ENCODE measurements at places on chromosomes 13 and 19. TPM values are rescaled to one million over a fixed set of nuclear protein-coding genes. Genes with fewer than 3 reads are reported as not detected.

DNA sequence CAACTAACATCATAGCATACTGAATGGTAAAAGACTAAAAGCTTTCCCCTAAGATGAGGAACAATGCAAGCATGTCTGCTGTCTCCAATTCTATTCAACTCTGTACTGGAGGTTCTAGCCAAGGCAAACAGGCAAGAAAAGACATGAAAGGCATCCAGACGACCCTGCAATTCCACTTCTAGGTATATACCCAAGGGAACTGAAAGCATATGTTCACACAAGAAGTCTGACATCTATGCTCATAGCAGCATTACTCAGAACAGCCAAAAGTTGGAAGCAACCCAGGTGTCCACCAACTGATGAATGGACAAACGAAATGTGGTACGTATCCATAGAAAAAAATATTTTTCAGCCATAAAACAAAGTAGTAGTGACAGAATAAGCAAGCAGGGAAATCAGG is 39.1 kb downstream of the PEPD start:
- DNase-seq = no peak

Gene TCF3
- 38.3 TPM for total RNA-seq

- no peak for DNase-seq
Measured at GRCh38 chr13:85367887-85368286, 431.3 kb downstream of the SLITRK6 start.

- DNase-seq = peak; percentile 63
Measured at GRCh38 chr13:111278258-111278657, 42.2 kb upstream of the TEX29 start.

DNA sequence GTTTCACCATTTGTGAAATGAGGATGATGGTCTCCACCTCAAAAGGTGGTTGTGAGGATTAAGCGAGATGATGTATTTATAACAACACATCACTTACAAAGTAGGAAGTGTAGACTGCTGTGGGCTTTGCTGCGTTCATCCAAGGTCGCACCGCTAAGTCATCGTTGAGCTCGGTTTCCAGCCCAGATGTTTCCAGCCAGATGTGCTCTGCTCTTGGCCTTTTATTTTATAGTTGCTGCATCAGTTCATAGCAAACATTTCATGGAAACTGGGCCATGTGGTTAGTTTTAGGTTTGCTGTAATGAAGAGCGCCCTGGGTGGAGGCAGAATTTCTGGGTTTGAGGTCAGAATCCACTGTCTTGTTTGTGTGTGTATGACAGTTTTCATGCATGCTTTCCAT is 76.5 kb upstream of the RNF113B start:
- no peak for DNase-seq

- DNase-seq = no peak
Measured at GRCh38 chr13:33723365-33723764, 94.6 kb upstream of the RFC3 start.

Gene SYDE1
- total RNA-seq = 4.5 TPM

Gene SHISA2
- total RNA-seq = 2.8 TPM

Gene TMC4
- total RNA-seq = not detected

DNA sequence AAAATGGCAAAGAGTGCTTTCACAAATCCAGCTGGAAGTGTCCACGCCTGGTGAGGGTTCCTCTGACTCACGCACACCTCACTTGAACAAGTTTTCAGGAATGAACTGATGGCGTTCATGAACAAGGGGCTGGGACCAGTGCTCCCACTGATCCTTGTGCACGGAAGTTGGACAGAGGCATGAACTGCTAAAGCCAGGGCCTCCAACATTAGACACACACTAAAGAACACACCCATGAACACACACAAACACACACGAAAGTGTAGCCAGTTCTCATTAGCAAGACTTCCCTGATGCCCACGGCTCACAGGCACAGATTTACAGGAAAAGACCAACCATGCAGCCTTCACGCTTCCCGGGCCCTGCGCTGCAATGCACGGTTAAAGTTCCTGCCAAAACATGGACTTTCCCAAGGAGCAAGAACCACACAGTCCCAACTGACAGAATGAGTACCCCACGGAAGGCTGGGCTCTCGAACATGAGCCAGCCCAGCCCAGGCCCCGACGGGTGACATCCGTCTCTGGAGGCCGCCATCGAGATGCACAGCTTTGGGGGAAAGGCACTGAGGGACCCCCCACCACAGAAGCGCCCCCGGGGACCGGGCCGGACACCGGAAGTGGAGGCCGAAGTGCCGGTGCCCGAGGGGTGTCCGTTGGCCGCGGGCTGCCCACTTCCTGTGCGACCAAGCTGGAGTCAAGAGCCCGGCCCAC is 808 bp downstream of the DNMT1 start:
- no peak for DNase-seq

- no peak for DNase-seq
Measured at GRCh38 chr19:8192221-8192820, 16.8 kb upstream of the CERS4 start.

DNA sequence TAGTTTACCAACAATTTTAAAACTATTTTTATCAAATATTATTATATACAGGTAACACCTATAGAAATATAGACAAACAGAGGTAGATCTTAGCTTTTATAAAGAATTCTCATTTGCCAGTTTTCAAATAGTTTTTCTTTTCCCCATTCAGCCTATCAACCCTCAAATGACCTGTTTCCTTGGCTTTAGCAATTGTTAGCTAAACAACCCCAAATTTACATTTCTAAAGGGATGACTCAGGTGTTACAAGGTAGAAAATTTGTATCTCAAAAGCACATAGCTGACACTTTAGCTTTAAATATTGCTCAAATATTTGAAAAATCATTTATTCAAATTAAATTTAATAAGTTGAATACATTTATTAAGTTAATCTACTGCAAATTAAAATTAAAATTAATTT is 1207.2 kb downstream of the SLITRK1 start:
- no peak for DNase-seq

GRCh38 chr13:88074794-88075510 is 403.8 kb downstream of the SLITRK5 start:
- DNase-seq = peak; percentile 32

- no peak for DNase-seq
Measured at GRCh38 chr19:50553134-50553703, 15.0 kb downstream of the LRRC4B start.

- no peak for DNase-seq
Measured at GRCh38 chr13:96415831-96416385, 326.0 kb downstream of the HS6ST3 start.

Gene RXFP2
- 0.42 TPM for total RNA-seq

DNA sequence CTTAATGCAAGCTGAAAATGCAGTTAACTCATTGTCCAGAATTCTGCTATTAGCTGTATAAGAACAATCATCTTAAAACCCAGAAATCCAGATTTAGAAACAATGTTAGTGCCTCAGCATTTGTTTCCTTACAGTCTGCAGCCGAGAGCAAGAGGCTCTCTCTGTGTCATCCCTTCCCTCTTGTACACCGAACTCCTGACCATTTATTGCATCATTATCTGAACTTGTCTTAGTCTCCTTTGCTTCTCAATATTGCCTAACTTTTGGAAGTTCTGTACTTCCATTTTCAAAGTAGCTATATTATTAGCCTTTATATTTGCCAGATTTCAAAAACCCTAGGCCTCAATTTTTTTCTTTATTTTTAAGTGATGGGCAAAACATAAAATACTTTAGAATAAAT is 27.1 kb downstream of the RNASEH2B start:
- no peak for DNase-seq

DNA sequence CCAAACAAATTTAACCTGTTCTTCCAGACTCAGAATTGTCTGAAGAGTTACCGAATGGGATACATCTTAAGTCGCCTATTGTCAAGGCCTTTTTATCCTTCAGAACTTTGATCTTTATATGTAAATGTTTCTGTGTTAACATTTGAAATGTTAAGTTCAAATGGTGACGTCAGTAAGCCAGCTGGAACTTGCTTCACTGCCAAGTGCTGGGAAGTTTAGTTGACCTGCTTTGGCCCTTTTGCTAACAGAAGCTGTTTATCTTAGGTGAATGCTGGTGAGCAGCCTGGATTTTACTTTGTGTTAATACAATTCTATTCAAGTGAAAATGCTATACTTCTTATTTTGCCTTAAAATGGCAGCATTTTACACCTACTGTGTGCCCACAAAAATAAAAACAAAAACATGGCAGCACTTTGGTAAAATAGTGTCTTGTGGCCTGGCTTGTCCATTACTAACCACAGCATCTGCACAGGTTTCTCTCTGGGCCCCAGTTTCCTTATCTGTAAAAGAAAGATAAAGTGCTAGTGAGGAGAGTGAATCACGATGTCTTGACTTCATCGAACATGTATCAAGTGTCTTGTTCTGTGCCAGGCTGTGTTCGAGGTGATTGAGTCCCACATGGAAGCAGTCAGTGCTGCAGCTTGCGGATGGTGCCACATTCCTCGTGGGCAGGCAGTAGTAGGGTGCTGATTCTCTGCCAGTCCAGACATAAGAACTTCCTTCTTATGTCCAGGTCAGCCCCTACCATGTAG is 2.2 kb downstream of the NAXD start:
- DNase-seq = no peak

- DNase-seq = peak; percentile 12
Measured at GRCh38 chr13:98143157-98143553, 261 bp downstream of the FARP1 start.

Gene C19orf25
- total RNA-seq = 18.7 TPM

DNA sequence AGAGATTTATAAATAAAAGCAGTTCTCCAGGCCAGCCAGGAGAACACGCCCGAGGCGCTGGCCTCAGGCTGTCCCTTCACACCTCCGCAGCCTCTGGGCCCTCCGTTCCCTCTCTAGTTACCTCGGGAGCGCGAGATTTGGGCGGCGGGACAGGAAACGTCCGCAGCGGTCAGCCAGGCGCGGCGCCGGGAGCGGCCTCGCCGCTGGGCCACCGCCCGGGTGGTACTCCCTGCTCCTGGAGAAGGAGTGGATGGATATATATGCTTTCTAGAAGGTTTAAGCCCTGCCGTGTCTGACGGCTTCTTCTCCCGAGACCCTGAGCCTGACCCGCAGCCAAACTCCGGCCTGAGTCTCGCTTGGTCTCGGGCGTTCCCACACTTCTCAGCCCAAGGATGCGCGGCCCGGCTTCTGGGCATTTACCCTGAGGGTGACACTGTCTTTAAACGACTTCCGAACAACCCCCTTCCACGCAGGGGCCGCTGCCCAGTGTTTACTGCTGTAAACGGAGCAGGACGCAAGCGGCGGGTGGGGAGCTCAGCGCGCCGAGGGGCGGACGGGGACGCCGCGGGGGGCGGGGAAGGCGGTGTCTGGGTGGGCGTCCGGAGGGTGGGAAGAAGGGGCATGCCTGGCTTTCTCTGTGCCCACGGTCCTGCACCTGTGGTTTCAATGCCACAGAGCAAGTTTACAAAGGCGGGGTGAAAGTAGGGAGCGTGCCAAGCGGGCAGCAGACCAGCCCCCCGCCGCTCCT is 2.0 kb upstream of the ZIC2 start:
- DNase-seq = no peak

Gene THSD8
- total RNA-seq = not detected

DNA sequence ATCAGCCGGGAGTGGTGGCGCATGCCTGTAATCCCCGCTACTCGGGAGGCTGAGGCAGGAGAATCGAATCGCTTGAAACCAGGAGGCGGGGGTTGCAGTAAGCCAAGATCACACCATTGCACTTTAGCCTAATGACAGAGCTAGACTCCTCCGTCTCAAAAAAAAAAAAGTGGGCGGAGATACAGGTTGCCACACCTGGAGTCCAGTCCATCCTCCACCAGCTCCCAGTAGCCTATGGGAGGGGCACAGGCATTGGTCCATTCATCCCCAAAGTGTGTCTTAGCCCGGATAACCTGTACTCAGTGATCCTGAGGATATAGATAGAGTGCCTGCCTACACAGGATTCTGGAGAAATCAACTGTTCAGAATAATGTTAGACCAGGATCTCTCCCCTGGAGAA is 3.4 kb upstream of the DOT1L start:
- no peak for DNase-seq

- DNase-seq = no peak
Measured at GRCh38 chr13:27020415-27020814, 151.2 kb downstream of the USP12 start.

- DNase-seq = peak; percentile 62
Measured at GRCh38 chr13:102700088-102701031, 5.5 kb upstream of the METTL21C start.

DNA sequence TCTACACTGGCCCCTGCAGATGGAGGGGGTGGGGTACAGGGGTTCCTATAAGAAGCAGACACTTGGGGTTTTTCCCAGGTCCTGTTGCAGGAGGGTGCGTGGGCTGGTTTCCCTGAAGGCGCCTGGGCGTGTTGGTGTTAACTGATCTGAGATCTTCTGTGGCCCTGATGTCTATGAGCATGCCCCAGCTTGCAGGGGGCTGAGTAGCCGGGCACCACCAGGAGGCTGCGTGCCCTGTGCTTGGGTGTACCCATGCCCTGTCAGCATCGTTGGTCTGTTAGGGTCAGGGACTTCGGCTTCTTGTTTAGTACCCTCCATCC is 45.3 kb downstream of the CAPN12 start:
- DNase-seq = no peak

GRCh38 chr19:31231237-31231636 is 118.0 kb downstream of the TSHZ3 start:
- no peak for DNase-seq

Gene MTUS2
- 1.6 TPM for total RNA-seq

DNA sequence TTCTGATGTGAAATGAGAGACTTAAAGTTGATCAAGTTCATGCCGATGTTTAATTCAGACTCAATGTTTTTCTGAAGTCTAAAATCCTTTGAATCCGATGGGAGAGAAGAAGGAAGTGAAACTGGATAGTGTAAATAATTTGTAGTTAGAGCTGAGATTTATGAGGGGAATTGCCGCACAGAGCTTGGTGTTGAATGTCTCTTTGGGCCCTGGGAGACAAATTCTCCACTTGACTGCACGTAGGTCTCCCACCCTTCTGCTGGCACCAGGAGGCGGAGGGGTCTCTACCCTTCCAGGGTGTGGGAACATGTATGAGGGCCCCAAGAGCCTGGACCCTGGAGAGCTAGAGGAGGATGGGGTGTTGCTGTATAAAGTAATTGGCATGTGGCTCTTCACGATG is 140.8 kb upstream of the SERP2 start:
- DNase-seq = no peak

Gene FLT1
- total RNA-seq = 29.0 TPM

Gene LYL1
- total RNA-seq = 5.0 TPM

Gene FGF21
- not detected for total RNA-seq

Gene MYADM
- 5.4 TPM for total RNA-seq

DNA sequence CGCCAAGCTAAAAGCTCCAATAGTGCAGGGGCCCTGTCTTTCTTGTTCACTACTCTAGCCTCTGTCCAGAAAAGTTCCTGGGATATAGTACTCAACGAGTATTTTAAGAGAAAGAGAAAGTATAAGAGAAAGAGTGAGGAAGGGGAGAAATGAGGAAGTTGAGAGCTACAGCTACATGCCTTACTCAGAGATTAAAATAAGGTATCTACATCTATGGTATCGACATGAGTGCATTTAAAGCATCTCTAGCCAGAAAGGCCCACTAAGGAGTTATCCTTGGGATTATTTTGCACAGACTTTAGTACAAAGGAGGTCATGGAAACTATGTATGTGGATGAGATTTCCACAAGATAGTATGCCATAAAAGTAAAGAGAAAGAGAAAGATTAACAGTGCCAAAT is 28.5 kb downstream of the MYCBP2 start:
- DNase-seq = no peak

Gene DAND5
- total RNA-seq = not detected
